ENCODE measurements at places on chromosomes 2 and 18. TPM values are rescaled to one million over a fixed set of nuclear protein-coding genes. Genes with fewer than 3 reads are reported as not detected.

DNA sequence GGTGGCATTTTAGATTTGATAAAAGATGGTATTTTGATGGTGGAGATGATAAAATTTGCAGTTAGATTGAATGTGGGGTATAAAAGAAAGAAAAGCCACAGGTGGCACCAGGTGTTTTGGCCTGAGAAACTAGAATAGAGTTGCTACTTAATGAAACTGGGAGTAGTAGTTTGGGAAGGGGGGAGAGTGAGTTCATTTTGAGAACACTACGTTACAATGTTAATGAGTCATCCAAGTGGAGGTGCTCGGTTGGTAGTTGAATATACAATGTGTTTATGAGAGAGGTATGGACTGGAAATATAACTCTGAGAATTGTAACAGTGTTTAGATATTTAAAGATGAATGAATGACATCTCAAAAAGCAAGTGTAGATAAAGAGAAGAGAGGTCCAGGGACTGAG is 26.4 kb downstream of the EPG5 start:
- no peak for DNase-seq

GRCh38 chr2:222707689-222708273 is 36.3 kb downstream of the MOGAT1 start:
- no peak for DNase-seq

GRCh38 chr2:86352137-86352726 is 14.8 kb upstream of the REEP1 start:
- no peak for DNase-seq

GRCh38 chr2:36296798-36297197 is 58.8 kb upstream of the CRIM1 start:
- no peak for DNase-seq

GRCh38 chr2:31688282-31688681 is 107.5 kb upstream of the SRD5A2 start:
- no peak for DNase-seq

GRCh38 chr2:2647141-2647541 is 316.1 kb upstream of the MYT1L start:
- DNase-seq = no peak

DNA sequence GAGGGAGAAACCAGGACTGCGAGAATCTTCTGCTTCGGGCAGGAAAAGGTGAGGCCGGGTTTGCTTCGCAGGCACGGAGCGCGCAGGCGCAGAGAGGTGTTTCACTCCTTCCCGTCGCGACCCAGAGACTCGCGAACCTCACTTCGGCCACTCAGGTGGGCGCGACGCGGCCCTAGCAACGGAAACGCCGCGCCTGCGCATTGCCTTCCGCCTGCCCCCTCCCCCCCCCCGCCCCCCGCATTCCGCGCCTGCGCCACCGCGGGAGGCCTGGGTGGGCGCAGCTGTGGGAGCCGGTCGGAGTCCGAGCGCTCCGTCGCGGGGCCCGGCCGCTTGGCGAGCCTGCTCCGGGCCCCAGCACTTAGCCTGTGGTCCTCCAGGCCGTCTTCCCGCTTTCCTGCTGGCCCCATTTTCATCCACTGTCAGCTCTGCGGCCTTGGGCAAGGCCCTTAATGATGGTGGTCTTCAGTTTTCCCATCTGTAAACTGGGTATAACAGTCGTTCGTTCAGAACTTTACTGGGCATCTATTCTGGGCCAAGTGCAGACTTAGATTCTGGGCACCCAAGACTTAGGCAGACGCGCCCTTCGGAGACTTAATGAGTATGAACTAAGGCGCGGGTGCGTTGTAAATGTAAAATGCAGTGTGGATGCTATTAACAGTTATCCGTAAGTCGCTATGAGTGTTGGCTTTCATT is 62.1 kb upstream of the ACKR3 start:
- peak; percentile 88 for DNase-seq

- DNase-seq = no peak
Measured at GRCh38 chr18:58310517-58310916, 266.5 kb downstream of the NEDD4L start.

GRCh38 chr2:55609938-55610578 is 7.4 kb downstream of the PPP4R3B start:
- DNase-seq = no peak

GRCh38 chr2:29613792-29614266 is 307.6 kb downstream of the ALK start:
- no peak for DNase-seq

DNA sequence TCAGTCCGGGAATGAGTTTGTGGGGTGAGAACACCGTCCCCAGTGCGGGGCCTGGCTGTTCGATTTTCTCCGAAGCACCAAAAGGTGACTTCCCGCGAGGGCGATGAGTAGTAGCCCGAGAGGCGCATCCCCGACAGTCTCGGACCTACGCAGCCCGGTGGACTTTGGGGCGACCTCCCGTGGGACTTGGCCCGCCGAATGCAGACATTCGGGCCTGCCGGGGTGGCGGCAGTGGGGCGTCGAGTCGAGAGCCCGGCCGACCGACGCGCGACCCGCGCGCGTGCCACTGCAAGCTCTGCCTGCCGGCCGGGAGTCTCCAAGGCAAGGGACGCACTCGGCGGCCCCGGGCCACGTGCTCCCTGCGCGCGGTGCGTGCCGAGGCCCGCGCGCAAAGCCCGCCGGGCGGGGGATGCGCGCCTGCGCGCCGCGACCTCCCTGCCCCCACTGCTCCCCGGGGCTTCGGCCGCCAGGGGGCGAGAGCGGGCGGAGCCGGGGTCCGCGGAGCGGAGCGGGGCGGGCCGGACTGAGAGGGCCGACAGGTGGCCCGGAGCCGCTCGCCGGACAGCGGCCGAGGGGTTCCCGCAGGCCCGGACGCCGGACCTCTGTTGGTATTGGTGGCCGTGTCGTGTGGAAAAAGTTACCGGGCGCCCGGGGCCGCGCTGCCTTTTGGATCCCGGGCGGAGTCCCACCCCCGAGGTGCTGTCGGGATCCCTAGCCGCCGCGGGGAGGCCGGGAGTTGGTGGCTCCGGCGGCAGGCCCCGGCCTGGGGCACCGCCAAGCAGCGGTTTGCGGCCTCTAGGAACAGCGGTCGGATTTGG is 1.9 kb downstream of the PTMA start:
- peak; percentile 94 for DNase-seq

DNA sequence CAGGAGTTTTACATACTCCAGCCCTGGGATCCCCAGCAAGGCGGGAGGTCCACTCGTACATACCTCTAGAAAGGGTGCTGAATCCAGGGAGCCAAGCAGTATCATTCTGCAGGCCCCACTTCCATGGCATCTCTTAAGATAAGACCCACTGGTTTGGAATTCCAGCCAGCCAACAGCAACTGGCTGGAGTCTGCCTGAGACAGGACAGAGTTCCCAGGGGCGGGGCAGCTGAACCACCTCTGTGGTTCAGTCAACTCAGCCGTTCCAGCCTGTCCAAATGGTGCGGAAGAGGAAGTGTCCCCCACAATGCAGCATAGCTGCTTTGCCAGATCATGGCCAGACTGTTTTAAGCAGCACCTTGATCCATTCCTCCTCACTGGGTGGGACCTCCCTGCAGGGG is 33.2 kb downstream of the ZNF892 start:
- no peak for DNase-seq

GRCh38 chr2:212540341-212540740 is 1.7 kb upstream of the ERBB4 start:
- DNase-seq = no peak

DNA sequence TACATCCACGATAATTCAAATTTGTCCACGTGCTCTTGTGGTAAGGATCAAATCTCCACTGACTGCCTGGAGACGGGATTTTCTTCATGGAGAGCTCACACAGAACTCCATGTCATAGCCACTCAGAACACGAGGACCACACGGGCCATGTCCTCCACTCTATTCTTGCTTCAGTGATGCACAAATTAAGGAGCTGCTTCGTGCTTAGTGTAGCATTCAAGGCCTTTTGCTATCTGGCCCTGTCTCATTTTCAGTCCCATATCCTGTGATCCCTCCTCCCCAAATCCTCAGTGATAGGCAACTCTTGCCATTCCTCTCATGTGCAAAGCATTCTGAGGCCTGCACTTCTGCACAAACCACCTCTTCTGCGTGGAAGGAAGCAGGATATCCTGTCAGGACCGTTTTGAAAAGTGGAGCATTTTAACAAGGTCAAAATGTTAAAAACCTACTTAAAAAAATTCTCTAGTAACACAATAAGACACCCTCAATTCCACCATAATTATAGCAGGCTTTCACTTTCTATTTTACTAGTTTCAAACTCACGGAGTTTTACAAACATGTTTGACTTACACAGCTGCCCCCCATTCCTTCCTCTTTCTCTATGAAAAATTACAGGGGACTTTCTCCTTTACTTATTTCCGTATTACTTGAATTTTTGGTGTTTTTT is 35.2 kb downstream of the ST3GAL5 start:
- DNase-seq = no peak

GRCh38 chr2:181468811-181469210 is 11.6 kb downstream of the ITGA4 start:
- DNase-seq = no peak

GRCh38 chr2:47086054-47086471 is 69.0 kb downstream of the STPG4 start:
- DNase-seq = no peak

DNA sequence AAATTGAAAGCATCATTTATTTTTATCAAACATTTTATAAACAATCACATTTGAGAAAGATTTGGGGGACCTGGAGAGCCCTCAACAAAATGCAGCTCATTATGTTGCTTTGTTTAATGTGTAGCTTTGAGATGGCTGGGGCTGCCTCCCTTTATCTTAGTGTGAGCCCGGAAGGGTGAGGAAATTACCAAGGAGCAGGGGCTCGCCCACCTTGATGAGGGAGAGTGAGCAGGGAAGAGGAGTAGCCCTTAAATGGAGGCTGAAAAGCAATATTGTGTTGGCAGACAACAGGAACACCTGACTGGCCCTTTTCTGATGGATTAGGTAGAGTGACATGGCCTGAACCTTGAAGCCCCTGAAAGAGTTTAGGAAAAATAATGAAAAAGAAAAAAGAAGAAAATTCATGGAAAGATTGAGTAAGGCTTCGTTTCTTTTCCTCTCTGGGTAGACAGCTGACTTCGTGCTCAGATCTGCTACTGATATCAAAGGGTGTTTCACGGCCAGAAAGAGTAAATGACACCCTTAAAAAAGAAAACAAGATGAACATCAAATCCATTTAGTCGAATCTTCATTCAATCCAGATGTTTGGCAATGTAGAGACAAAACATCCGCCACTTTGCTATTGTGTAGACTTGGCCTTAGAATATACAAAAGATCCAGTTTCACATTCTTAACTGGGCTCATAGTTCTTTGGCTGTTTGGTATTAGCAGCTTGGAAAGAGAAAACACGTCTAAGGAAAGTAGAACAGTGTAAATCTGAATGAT is 206.5 kb upstream of the TCF4 start:
- no peak for DNase-seq

GRCh38 chr2:60546756-60547420 is 6.6 kb downstream of the BCL11A start:
- no peak for DNase-seq

DNA sequence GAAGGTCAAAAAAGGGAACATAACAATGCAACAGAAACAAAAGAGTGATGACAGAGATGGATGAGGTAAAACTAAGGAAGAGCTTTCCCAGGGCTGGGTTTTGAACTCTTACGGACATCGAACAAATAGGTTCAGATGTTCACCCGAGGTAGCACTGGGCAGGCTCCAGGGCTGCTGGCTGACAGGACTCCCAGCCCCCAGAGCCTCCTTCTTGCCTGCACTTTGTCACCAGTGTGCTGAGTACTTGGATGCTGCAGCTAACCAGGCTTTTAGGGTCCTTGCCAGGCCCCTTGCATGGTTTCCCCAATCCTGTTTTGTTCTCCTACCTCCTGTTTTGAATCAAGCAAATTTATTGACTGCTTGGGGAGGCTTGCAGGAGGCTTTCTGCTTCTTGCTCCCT is 322.9 kb downstream of the DYSF start:
- DNase-seq = no peak

Gene GULP1
- total RNA-seq = 74.8 TPM

Gene AQP12A
- not detected for total RNA-seq

Gene SSB
- 76.5 TPM for total RNA-seq

Gene CIB4
- total RNA-seq = not detected

Gene CACNB4
- 5.0 TPM for total RNA-seq

Gene DNAJC5G
- not detected for total RNA-seq

Gene FEV
- not detected for total RNA-seq

Gene ACMSD
- total RNA-seq = not detected

Gene GCA
- total RNA-seq = 35.2 TPM

Gene FOXD4L1
- total RNA-seq = 0.27 TPM

Gene MBOAT2
- total RNA-seq = 26.3 TPM

Gene DPP10
- total RNA-seq = not detected

Gene UGT1A10
- not detected for total RNA-seq

Gene TXNDC9
- total RNA-seq = 29.6 TPM

Gene LGALSL
- 18.5 TPM for total RNA-seq
